ENCODE measurements at places on chromosomes 7 and 10.

DNA sequence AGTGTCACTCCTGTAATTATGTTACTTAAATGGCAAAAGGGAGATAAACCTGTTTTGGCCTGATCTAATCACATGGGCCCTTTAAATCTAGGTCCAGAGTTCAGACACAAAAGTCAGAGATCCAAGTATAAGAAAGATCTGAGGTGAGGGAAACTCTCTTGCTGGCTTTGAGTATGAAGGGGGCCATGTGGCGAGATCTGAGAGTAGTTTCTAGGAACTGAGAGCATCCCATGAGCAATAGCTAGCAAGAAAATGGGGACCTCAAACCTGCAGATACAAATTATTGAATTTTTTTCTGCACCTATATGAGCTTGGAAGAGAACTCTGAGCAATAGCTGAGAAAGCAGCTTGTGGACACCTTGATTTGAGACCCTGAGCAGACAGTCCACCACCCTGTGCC lies 27.6 kb downstream of the ANKRD7 start:
- DNase-seq, result no peak

GRCh38 chr7:33250421-33250871 lies 121.1 kb downstream of the BBS9 start:
- DNase-seq, result no peak

DNA sequence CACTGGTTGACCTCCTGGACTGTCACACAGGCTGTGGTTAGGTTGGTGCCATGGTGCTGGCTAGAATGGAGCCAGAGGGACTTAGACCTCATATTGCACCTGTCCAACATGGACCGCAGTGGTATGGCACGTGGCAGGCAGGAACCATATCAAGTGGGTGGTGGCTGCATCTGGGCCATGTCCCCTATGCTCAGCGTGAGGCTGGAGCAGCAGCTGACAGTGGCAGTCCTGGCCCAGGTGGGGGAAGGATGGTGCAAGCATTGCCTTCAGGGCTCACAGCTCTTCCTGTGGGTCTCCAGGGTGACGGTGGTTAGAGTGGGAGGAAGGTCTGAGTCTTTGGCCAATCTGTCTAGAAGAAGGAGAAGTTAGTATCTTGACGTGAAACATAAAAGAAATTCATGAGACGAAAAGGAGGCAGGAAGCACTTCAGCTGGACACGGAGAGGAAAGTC lies 54.5 kb upstream of the PFKFB3 start:
- DNase-seq, result no peak

- DNase-seq, result no peak
Measured at GRCh38 chr10:121082984-121083383, 231.8 kb downstream of the WDR11 start.

- DNase-seq, result no peak
Measured at GRCh38 chr10:33382216-33382600, 47.7 kb upstream of the NRP1 start.

- DNase-seq, result no peak
Measured at GRCh38 chr7:157224627-157225026, 85.9 kb downstream of the UBE3C start.

DNA sequence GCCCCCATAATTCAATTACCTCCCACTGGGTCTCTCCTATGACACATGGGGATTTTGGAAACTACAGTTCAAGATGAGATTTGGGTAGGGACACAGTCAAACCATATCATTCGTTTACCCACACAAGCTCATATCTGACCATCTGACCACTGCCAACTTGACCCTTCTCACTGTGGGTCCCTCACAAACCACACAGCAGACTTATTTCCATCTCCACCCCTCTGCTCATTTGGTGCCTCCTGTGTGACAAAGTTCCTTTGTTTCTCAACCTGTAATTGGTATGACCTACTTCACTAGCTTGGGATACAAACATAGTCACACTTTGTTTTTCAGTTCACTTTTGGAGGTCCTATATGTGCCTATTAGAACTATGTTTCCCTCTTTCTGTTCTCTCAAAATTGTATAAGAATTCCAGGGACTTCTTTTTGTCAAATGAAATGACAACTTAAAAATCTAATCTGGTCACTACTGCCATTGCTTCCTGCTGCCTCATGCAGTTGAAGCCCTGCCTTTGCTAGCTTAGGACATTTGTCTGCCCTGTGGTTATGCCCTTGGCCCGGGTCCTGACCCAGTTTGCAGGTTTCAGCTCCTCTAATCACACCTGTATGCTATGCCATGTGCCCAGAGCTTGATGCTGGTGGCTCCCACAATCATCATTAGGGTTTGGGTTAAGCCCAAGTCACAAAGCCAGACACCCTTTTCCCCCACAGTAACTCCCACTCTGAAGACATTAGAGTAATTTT lies 69.9 kb downstream of the PPP1R3C start:
- no peak for DNase-seq

GRCh38 chr10:20494474-20494873 lies 402.6 kb downstream of the NEBL start:
- DNase-seq, result no peak

DNA sequence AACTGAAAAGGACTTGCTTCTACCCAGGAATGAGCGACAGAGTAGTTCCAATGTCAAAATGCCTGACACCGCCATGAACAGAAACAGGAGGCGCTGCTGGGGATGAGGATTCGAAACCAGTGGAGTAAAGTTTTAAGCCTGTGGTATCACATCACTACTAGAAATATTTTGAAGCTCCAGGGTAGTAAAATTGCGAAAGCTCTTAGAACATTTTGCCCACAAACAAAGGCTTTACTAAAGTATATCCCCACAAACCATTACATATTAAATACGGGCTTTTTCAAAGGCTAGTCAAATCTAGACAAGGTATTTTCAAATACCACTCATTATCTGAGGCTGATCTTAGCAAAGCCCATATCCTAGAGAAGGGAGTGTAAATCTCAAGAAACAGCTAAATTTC lies 2.4 kb downstream of the PRDX3 start:
- no peak for DNase-seq

DNA sequence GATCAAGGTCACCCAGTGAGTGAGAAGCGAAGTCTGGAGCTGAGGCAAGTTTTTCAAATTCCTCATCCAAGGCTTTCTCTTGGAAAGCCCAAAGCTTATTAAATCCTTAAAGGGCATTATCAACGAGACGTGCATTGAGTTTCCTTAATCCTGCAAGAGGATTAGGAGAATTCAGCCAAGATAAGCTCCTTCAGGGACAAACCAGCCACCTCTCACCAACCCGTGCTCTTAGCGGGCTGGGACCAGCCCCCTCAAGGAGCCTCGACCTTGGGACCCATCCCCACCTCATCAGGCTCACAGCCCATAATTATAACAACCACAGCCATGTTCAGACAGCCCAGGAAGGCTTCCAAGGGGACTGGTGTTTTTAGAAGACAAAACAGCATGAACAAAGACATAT lies 12.0 kb upstream of the SLC29A4 start:
- no peak for DNase-seq

GRCh38 chr7:15303357-15303756 lies 258.5 kb downstream of the AGMO start:
- no peak for DNase-seq

GRCh38 chr10:119190954-119191785 lies 12.6 kb upstream of the PRDX3 start:
- no peak for DNase-seq
